ENCODE measurements at places on chromosomes 2 and 18.
A peak's percentile ranks its signal among the peaks of the same experiment; 100 is the strongest.

DNA sequence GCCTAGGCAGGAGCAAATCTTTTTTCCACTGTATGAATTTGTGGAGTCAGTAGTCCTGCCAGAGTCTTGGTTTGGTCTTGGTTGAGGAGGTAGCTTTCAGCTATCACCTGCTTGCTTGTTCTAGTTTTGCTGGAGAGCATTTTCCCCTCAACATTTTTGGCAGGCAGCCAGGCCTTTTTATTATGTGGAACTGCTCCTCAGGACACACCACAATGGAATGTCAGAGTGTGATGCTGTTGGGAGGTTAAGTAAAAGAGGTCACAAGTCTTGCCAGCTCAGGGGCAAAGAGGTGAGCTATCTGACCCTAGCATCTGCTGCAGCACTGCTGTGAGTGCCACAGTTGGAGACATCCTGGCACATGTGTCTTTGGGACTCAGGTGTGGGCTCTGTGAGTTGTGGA lies 258.0 kb downstream of the CNTNAP5 start:
- DNase-seq, result no peak

DNA sequence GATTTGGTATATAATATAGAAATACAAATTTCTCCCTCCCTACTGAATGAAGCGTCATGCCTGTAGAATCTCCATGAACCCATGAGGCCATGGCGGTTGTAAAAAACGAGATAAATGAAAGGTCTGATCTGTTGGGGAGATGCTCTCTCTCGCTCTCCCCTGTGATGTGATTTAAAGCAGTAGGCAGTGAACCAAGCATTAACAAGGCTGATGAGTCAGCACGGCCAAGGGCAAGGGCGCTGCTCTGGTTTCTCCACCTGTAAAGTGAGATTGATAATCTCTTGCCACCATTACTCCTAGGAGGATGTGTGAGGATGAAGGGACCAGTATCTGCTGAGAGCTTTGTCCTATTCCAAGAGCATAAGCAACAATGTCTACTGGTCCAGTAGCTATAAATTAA lies 553.3 kb downstream of the CMPK2 start:
- DNase-seq, result no peak

DNA sequence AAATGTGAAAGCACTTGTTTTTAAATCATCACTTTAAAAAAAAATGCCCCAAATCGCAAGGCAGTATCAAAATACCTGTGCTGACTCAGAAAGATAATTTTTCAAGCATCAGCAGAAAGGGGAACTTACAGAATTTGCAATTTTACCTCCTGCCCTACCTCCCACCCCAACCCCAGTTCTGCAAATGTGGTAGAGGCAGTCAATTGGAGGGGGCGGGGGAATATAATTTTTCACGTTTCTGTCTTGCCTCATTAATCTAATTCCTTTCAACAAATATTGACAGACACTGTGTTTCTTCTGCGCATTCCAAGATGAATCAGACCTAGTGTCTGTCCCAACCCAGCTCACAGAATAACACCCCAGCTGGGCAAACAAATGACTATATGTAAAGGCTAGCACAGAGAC lies 76.8 kb downstream of the ALPK2 start:
- no peak for DNase-seq

- DNase-seq, result peak; percentile 8
Observed at GRCh38 chr2:158006961-158007719, 94.5 kb upstream of the UPP2 start.

- DNase-seq, result no peak
Observed at GRCh38 chr18:49371786-49372185, 88.7 kb downstream of the DYM start.

DNA sequence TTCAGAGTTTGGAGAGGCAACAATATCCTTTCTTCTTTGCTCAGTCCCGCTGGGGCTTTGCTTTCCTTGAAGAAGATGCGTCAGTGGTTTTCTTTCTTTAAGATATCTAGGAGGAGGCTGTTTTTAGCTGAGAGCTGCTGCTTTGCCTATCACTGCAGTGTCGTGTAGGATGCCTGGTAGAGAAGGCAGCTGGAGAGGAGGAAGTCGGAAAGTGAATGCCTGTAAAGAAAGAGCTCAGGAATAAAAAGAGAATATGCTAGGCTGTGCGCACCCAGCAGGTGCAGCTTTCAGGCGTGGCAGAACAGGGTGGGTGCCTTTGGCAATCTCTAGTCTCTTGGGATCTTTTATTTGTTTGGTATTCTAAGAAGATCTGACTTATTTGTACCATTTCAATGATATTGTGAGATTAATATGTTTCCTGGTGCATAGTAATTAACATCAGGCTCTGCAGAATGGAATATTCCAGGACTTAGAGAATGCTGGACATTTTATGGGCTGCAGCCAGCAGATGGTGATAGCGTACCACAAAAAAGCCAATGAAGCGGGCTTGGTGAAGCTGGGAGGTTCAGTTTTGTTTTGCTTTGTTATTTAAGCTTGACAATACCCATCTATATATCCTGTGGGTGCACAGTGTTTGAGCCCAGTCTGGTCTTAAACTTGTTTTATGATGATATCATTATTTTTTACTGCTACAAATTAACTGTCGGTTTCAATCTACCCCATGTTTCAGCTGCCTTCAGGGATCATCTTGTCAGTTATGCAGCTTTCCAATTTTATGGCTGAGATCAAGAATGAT lies 34.9 kb downstream of the CAVIN2 start:
- peak; percentile 34 for DNase-seq

- no peak for DNase-seq
Observed at GRCh38 chr2:199273042-199273511, 184.7 kb downstream of the SATB2 start.

GRCh38 chr2:58923869-58924268 lies 682.7 kb upstream of the FANCL start:
- DNase-seq, result no peak

DNA sequence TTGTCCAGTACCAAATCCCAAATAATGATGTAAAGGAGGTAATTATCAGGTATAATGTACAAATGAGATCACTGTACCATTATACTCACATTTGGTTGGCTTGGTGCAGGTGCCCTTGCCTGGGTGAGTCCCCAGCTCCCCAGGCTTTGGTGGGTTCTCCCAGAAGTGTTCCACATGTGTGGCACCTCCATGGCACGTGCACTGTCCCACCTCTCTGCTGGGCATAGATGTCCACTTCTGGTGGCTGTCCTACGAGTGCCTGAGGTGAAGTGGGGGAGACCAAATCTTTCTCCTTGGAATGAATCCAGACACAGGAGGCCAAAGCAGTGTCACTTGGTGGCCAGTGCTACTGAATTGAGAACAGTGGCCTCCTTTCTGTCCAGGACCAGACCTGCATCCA lies 162.4 kb upstream of the SESTD1 start:
- no peak for DNase-seq

DNA sequence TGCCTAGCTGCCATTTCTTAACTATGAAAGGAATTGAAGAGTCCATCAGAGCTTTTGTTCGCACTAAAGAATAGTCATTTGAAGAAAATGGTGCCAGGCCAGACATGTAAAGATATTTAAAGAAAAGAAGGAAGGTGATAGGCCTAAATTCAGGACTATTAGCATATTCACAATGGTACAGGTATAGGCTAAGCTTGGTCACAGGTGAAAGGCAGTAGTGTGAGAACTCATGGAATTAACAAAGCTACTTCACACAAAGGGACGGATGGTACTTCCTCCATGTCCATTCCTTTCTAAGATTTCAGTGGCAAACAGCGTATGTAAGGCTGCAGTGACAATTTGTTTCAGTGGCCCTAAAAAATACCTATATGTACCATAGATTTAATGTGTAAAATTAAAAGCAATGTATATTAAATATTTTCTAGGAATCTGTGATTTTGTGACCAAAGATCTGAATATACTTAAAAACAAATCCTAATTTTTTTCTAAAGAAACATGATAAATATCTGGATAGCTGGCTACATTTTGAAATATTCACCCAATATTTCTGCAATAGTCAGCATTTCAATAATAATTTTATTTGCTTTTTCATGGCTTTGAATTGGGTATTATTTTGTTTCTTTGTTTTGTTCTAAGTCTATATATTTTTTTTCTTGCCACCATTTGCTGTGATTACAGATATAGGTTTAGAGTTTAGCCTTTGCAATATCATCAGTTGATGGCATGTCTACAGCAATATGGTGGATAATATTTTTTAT lies 116.1 kb downstream of the CAMKMT start:
- DNase-seq, result no peak

- DNase-seq, result no peak
Observed at GRCh38 chr18:68436485-68436884, 278.4 kb downstream of the TMX3 start.

DNA sequence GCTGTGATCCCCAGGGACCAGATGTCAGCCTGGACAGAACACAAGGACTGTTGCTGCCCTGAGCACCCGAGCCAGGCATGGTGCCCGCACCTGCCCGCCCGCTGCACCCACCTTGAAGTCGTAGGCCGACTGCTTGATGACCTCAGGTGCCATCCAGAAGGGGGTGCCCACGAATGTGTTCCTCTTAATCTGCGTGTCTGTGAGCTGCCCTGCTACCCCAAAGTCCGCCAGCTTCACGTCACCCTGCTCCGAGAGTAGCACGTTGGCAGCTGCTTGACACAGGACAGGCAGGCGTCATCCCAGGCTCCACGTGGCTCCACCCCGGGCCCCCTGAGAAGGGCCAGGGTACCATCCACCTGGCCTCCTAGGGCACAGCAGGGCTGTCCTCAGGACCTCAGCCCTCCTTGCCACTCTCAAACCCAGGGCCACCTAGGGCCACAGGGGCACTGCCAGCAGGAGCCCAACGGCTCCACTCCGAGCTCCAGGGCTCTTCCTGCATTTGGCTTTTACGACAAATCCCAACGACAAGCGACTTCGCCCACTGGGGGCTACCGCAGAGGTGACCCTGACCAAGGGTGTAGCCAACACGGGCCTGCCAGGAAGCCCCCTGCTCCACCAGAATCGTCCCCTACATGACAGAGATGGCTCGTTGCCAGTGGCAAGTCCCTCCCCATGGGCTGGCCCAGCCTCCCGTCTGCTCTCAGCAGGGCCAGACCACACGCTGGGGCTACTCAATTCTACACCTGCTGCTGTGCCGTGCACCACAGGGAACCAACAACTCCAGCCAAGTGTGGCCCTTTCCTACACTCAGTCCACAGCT lies 9.0 kb downstream of the STK25 start:
- no peak for DNase-seq

DNA sequence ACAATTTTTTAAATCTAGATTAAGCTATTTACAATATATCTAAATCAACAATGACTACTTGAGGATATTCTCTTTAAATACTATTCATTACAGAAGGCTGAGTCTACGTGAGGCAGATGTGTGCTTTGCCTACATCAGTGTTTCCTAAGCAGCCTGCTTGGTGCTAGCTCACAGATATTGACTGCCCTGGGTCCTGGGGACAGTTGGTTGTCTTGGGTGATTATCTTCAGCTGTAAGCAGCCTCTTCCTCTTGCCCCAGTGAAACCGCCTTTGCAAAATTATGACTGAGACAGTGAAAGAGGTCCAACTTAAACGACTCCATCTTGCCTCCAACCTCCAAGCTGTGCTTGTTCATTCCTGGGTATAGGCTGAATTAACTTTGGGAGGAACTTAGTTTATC lies 39.6 kb upstream of the CCDC88A start:
- no peak for DNase-seq

- DNase-seq, result no peak
Observed at GRCh38 chr2:203714112-203714511, 7.7 kb downstream of the CD28 start.

- DNase-seq, result no peak
Observed at GRCh38 chr2:148533685-148534084, 110.9 kb upstream of the EPC2 start.

GRCh38 chr2:64244037-64244416 lies 99.8 kb upstream of the PELI1 start:
- no peak for DNase-seq

DNA sequence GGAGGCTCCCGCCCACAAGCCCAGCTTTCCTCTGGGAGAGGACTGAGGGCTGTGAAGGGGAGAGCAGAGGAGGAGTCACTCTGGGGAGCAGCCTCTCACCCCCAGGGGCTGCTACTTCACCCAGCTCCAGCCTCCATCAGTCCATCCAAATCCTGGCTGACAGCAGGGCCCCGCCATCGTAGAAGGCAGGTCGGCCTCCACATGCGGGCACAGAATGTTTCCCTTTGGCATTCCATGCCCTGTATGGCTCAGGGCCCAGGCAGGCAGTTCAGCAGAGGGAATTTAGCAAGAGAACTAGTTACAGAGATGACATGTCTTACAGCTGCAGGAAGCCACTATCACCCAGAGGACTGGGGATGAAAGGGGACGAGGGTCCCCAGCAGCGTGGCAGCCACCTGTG lies 6.4 kb upstream of the ODC1 start:
- no peak for DNase-seq

DNA sequence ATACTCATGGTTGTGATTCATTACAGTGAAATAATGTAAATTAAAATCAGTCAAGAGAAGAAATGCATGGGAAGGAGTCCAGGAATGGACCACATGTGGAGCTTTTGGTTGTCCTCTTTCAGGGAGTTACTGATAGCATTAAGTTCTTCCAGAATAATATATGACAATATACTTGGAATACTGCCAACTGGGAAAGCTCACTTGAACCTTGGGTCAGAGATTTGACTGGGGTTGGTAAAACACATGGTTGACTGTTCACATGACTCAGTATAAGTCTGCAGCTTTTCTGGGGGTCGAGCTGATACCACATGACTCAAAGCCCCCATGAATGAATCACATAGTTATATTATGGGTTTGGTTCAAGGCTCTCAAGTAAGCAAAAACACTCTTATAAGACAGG lies 1109.0 kb upstream of the CHAC2 start:
- no peak for DNase-seq

- DNase-seq, result no peak
Observed at GRCh38 chr2:75226099-75226498, 26.8 kb upstream of the TACR1 start.

- DNase-seq, result no peak
Observed at GRCh38 chr2:105730170-105730569, 14.5 kb upstream of the NCK2 start.

All from activated naive CD8-positive, alpha-beta T cell treated with anti-CD3 and anti-CD28 coated beads, Interleukin-2, amount 50 U/mL, for 24 hours (primary cell).